ENCODE measurements at places on chromosomes 2 and 18. TPM values are rescaled to one million over a fixed set of nuclear protein-coding genes. Genes with fewer than 3 reads are reported as not detected.

- DNase-seq: no peak
These were observed 49.0 kb upstream of the TMEM18 start for GRCh38 chr2:726169-726568.

DNA sequence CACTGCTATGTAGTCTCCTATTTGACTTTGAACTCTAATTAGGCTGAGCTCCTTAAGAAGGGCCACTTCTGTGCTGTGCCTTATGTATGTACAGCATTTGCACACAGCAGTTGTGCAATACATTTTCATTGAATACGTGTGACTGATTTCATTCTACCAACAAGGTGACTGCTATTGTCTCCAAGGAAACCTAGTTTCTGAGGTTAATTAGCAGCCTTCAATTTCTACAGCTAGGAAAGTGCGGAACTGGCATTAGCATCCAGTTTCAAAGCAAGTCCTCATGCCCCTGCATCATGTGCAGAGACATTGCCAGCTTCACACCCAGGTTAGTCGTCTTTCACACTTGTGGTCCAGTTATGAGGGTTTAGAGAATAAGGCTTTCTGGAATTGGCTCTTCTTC, 58.6 kb downstream of the NCK2 start:
- no peak for DNase-seq

Gene RGPD3
- total RNA-seq: 0.03 TPM

Gene PCBP1
- 80.1 TPM for total RNA-seq

- DNase-seq: no peak
These were observed 38.8 kb upstream of the VIT start for GRCh38 chr2:36657703-36658102.

Gene PARD3B
- total RNA-seq: 2.2 TPM

Gene GPR148
- total RNA-seq: not detected

GRCh38 chr2:231379266-231380215, 16.0 kb upstream of the B3GNT7 start:
- peak; percentile 32 for DNase-seq

DNA sequence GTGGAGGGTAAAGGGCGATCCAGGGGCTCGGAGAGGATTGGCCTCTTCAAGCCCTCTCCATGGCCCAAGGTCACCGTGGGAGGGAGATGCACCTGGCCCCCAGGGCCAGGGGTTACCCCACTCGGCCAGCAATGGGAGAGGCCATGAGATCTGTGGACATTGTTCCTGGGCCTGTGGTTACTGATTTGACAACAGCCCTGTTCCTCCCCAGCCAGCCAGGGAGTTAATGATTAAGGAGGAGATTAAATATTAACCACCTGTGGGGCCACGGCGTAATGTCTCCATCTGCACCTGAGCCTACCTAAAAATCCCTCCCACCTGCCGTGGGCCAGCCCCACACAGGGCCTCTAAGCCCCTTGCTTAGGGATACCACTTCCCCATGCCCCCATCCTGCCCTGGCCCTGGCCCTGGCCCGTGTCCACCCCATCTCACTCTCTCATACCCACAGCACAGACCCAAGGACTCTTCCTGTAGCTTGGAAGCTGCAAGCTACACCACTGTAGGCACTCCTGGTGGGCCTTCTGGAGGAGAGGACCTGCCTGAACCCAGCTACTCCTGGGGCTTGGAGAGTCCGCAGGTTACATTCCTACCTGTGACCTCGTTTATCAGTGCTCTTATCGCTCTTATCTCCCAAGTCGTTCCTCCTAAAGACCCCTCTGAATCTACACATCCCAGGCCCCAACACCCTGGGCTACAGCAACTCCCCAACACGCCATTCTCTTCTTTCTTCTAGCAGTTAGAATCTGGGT, 32.1 kb downstream of the ZFP36L2 start:
- DNase-seq: no peak

- DNase-seq: no peak
These were observed 34.9 kb downstream of the GPD2 start for GRCh38 chr2:156470975-156471583.

GRCh38 chr2:216950547-216950946, 90.7 kb upstream of the TNP1 start:
- DNase-seq: no peak

DNA sequence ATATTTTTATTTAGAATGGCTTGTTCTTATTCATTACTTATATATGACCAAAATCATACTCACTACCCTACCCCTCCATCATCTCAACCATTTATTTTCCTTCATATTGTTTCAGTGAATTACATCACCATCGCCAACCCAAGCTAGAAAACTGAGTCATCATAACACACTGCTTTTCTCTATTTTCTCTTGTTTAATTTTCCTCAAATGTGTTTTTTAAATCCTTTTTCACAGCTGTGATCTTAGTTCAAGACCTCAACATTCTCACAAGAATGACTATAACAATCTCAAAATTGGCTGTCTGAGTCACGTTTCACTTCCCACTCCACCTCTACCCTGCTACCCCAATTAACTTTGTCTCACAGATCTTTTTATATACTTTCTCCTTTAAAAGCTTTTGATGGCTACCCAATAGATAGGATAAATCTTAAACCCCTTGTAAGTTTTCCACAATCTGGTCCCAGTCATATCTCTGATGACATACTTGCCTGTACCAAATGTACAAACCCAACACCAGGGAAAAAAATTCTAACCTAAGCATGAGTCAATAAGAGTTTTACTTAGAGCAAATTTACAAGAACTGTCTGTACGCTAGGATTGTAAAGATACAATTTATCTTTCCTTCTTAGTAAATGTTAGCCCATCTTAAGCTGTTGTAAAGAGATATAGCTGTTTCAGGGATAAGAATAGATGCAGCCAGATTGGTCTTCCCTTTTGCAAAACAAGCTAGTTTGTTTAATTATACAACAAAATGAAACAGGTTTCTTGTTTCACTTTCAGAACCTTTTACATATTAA, 635.1 kb upstream of the SLC39A10 start:
- peak; percentile 16 for DNase-seq

Gene WNT10A
- 0.20 TPM for total RNA-seq

- peak; percentile 44 for DNase-seq
These were observed 107.9 kb downstream of the PRKCE start for GRCh38 chr2:45759310-45759851.

Gene CABLES1
- 3.4 TPM for total RNA-seq

DNA sequence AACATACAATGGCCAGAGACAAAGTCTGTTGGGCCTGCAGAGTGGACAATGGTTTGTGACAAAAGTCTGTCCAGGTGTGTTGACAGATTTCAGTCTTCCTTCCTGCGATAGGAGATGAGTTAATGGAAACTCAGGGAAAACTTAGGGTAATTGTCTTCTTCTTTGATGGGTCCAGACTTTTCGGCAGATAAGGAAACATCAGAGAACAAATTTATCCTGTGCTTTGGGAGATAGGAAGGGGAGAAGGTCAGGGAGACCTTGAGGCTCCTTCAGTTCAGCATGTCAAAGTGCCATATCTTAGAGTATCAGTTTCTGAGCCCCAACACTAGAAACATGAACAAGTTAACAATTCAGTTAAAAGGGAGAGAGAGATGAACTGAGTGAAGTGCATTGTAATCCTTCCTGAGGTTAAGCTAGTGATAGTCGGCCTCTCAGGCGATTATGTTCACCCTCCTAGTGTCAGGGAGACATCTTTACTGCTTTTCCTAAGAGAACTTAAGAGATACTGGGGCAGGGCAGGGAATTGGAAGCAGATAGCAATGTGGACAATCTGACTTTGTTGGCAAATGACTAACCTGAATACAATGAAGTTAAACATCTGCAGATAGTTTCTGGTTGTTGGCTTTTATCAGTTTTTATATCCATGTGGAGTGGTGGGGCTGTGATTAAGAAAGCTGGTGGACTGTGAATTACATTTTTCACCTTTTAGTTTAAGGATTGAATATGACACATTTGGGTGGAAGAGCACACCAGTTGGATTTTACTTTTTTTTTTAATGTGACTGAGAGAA, 248.8 kb upstream of the FN1 start:
- DNase-seq: peak; percentile 57

DNA sequence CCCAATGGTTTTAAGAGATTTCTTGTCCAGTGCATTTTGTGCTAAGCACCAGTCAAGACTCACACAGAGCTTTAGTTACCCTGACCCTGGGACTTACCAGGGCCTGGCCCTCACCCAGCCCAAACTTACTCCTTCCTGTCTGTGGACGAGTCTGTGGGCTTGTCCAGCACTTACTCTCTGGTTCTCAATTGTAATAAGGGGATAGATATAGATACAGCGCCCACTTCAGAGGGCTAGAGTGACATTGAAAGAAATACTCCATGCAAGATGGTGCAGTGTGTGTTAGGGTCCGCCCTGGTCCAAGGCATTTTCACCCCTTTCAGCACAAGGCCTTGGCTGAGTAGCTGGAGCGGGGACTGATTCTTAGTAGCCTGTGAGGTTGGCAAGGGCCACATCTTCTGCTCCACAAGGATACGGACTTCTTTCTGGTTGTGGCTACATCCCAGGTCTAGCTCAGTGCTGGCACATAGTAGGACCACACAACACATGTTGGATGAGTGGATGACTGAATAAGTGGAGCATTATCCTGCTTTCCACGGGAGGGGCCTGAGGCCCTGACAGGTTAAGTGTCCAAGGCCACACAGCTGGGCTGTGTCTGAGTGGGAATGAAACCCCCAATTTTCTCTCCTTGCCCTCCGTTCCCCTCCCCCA, 3.8 kb upstream of the ARID5A start:
- no peak for DNase-seq
